Liver (tissue), 10 donors: ENCODE measurements at places on chromosomes 1 and 21. TPM values are rescaled to one million over a fixed set of nuclear protein-coding genes. Genes with fewer than 3 reads are reported as not detected.

EPHA2 gene
- 2.9 TPM for polyA plus RNA-seq

HSF2BP gene
- not detected for polyA plus RNA-seq

BTG3 gene
- 6.3 TPM for polyA plus RNA-seq

ADGRL4 gene
- 4.7 TPM for polyA plus RNA-seq

REN gene
- not detected for polyA plus RNA-seq

IL22RA1 gene
- polyA plus RNA-seq: 3.4 TPM

OR2M3 gene
- polyA plus RNA-seq: not detected

AIM2 gene
- 0.33 TPM for polyA plus RNA-seq

CNTN2 gene
- polyA plus RNA-seq: 0.25 TPM

S100A14 gene
- polyA plus RNA-seq: 2.3 TPM

COL24A1 gene
- polyA plus RNA-seq: not detected

RNU1-3 gene
- polyA plus RNA-seq: 16.7 TPM
